Umbilical cord (tissue), 2 donors: ENCODE measurements at places on chromosomes 7 and 10.
A peak's percentile ranks its signal among the peaks of the same experiment; 100 is the strongest.

GRCh38 chr10:84574102-84574501 lies 245.7 kb downstream of the CCSER2 start:
- DNase-seq, result no peak

- no peak for DNase-seq
Measured at GRCh38 chr10:126349101-126349500, 39.2 kb downstream of the ADAM12 start.

DNA sequence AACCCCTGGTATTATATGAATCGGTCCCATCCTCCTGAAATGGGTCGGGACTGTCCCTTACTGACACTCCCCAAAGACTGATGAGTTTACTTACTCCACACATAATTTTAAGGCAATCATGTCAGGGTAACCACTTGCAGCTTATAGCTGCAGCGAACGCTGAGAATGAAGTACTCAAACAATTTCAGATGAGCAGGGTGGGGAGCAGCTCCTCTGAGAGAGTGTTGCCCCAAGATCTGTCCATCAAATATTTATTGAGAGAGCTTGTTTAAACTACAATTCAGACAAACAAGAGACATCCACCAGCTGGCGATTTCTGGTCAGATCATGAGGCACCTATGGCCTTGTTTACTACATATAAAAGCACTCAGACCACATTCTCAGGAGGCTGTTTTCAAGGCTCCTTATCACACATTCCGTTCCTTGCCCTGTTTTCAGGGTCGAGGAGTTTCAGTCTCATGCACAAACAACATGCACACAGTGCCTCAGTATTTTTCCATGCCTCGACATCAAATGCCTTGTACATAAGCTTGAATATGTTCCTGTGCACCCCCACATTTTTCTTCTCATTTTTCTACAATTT lies 80.1 kb downstream of the THSD7A start:
- DNase-seq, result no peak

- peak; percentile 61 for DNase-seq
Measured at GRCh38 chr7:94618126-94618525, 37.8 kb downstream of the SGCE start.

- no peak for DNase-seq
Measured at GRCh38 chr10:55174419-55174818, 373.4 kb upstream of the PCDH15 start.

- DNase-seq, result no peak
Measured at GRCh38 chr7:142319970-142320369, 62.1 kb upstream of the PRSS58 start.

DNA sequence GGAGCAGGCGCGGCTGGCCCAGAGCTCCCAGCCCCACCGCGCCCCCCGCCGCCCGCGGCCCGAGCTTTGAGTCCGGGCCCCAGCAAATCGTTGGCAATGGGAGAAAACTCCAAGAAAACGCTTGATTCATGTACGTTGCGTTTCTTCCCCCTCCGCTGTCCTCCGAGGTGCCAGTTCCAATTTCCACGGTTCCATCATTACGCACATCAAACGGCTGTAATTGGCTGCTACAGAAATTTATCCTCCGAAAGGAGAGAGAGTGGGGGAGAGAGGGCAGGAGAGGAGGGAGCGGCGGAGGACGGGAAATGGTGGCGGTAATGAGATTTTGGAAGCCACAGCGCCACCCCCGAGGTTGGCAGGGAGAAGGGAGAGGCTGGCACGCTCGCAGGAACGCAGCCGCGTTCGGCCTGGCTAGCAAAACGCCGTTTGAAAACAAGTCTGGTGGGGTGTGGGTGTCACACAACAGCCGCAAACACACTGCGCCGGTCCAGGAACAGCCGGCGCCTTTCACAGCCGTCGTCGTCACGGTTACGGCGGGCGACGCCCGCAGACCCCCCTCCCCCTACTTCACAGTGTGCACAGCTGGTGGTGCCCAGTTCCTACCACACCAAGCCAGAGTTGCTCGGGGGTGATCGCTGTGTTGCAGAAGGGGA lies 57.5 kb downstream of the UNCX start:
- DNase-seq, result peak; percentile 35

- DNase-seq, result no peak
Measured at GRCh38 chr10:127874671-127875448, 17.9 kb downstream of the CLRN3 start.

DNA sequence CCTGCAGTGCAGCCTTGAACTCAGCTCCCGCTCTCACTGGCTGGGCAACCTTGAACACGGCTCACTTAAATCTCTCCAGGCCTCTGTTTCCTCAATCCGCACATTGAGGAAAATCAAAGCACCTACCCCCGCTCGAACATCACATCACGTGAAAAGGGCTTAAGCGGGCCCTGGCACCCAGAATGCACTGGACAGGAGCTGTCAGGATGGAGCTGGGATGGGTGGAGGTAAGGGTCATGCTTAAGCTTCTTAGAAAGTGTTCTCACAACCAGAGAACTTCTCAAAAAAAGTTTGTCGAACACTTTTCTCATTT lies 55.7 kb upstream of the MGMT start:
- no peak for DNase-seq

GRCh38 chr7:55026867-55027490 lies 8.2 kb downstream of the EGFR start:
- DNase-seq, result peak; percentile 79

DNA sequence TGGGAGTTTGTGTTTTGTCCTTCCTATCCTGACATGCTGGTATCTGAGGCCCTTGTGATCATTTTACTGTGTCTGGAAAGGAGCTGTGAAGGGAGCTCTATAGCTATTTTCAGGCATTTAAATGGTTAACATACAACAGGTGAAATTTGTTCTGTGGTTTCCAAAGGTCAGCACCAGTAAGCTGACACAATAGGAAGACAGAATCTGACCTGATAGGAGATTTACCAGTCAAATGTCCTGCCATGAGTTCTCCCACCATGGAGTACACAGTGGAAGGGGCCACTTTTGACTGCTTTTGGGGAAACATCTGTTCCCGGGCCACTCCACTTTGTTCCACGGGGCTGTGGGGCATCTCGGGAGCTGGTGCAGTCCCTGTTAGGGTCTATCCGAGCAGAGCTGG lies 17.6 kb downstream of the FKBP6 start:
- no peak for DNase-seq

GRCh38 chr10:115857856-115858255 lies 415.1 kb downstream of the GFRA1 start:
- no peak for DNase-seq

GRCh38 chr7:151632750-151633515 lies 113.2 kb upstream of the RHEB start:
- DNase-seq, result peak; percentile 45

GRCh38 chr10:92970301-92971070 lies 90.1 kb upstream of the CYP26C1 start:
- no peak for DNase-seq

DNA sequence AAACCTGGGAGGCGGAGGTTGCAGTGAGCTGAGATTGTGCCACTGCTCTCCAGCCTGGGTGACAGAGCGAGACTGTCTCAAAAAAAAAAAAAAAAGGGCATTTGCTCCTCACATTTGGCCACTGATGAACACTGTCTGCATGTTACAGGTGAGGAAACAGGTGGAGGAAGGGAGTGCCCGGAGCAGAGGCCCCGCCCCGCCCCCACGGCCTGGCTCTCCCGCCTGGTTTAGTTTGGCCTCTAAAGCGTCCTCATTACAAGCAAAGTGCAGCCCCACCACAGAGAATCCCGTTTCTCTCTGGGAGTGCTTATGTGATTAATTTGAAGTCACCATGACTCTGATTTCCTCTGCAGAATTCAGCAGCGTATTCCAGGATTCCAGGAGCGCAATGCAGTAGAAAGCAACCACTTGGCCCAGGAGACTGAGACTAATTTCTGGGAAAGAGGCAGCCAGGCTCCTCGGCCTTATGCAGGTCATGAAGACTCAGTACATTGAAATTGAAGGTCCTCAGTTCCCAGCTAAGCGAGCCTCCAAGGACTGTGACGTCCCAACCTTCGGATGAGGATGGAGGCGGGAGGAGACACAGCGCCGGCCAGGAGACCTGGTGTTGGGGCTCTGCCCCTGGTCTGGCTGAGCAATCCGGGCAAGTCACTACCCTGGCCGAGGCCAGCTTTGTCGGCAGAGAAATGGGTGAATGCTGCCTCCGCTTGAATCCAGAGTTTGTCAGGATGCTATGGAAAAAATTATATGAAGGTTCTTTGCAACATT lies 44.7 kb downstream of the RBM17 start:
- DNase-seq, result no peak

DNA sequence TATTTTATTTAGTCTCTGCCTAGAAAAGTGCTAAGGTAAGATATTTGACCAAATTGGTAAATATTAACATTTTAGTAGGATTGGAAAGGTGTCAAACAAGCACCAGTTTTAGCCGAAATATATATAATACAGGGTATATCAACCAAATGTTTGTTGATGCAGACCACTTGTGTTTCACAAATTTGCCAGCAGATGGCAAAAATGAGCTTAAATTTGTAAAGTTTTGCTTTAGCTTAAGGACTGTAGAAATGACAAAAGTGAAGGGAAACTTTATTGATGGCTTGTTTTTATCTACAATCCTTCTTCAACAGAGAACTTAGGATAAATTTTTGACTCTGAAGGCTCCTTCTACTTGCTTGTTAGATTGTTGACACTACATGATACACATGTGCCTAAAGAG lies 4.8 kb upstream of the POLR1F start:
- DNase-seq, result peak; percentile 71

DNA sequence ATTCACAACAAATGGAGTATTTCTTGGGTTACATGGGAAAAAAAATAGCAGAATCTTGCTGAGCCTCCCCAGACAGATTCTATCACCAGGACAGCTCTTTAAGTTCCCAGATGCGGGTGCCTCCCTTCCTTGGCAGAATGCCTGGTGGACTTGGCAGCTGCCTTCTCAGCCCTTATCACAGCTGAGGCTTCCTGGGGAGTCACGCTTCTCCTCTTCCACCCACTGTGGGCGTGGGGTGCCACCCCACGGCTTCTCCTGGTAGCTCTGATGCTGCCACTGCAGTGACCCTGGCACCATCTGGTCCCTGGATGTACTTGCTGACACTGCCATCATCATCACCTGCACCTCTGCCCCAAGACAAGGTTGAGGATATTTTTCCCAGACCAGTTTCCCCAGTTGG lies 16.2 kb upstream of the NME8 start:
- DNase-seq, result peak; percentile 97

DNA sequence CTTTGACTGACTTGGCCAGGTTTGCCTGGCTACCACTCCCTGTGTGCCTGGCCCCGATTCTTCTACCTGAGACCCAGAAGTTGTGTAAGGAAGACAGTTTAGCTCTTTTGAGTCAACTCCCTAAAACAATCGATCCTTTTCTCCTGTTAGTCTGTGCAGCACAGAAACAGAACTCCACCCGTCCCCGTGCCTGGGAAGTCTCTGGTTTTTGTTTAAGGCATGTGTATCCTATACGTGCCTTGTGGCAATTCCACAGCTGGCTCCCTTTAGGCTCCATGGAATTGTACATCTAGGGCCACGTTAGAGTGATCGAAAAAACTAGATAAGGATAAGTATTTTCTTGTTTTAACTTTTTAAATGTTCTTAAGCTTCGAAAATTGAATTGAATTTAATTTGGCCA lies 131.6 kb downstream of the BICC1 start:
- no peak for DNase-seq

DNA sequence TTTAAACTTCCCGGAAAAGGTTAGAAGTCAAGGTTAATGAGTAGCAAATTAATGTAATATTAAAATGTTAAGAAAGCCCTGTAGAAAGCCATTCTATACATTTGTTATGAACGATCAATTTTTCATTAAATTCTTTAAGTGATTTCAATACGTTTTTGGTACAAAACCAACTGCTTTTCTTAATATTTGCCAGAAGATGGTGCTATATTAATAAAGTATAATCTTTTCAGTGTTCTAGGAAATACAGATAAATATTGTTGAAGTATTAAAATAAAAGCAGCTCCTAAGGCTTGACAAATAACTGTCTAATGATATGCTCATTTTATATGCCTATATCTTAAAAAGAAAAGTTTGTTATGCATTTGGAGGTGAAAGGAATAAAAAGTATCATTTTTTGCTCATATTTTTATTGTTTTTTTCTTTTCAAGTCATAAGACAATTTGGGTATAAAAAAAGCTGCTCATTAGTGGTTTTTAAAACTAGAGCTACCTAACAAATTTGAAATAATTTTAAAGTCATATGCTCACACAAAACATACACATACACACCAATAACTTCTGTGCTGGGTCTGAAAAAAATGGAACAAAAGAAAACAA lies 130.3 kb upstream of the POT1 start:
- peak; percentile 3 for DNase-seq

GRCh38 chr7:147857152-147858140 lies 733.1 kb upstream of the C7orf33 start:
- no peak for DNase-seq

GRCh38 chr7:69763513-69763912 lies 165.2 kb downstream of the AUTS2 start:
- no peak for DNase-seq

DNA sequence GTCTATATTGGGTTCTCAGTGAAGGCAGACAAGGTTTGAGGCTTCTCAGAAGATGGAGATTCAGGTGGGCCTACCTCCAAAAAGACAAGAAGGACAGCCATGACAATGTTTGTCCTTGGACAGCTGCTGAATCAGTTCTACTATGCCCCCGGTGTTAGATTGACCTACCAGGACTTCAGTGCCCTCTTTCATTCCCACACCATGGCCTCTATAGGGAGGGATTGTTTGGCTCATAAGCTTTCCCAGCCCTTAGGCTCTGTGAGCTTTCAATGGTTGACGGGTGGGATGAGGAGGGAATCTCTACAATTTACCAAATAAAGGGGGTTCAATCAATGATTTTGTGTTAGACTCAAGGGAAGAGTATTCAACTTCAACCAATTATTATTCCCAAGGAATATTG lies 23.4 kb upstream of the RAPGEF5 start:
- DNase-seq, result no peak

DNA sequence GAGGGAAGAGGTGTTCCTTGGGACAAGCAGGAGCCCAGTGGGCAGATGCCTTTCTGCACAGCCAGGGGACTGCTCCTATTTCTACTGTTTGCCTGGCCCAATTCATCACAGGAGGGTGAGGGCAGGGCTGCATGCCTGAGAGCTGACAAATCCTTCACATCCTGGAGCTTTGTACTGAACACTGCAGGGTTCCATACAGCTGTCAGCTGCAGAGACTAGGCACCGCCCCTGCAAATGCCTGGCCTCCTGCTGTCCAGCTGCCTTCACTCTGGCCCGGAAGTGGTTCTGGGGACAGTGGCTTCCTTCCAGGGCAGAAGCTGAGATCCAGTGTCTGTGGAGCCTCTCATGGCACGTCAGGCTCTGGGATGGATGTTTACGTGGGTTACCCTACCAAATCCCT lies 470.7 kb downstream of the DNAJB6 start:
- DNase-seq, result peak; percentile 9
